ENCODE measurements at places on chromosomes 13 and 19. TPM values are rescaled to one million over a fixed set of nuclear protein-coding genes. Genes with fewer than 3 reads are reported as not detected.

Gene TTC9B
- not detected for total RNA-seq

Gene SULT2A1
- not detected for total RNA-seq

Gene FXYD7
- total RNA-seq: not detected

DNA sequence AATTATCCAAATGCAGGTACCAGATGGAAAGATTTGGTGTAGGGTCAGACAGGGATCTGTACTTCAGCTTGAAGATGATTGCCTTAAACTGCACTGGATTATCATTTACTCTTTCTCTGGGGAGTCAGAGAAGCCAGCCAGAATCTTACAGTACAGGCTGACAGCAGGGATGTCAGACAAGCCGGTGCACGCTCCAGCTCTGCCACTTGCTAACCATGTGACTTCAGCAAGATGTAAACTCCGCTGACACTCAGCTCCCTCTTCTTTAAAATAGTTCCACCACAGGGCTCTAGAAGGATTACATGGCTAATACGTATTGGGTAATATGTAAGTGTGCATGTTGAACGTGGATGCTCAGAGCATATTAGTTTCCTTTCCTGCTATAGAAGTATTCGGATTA, 251.4 kb upstream of the MAB21L1 start:
- no peaks in the 10 kb centered on the region for H3K36me3 ChIP-seq
- H3K27ac ChIP-seq: no peak overlapping the region
- no peaks in the 10 kb centered on the region for H3K27me3 ChIP-seq
- peaks cover 10% of the 10 kb centered on the region for H3K4me1 ChIP-seq
- no peak overlapping the region for H3K4me3 ChIP-seq
- no peak for DNase-seq

- H3K4me3 ChIP-seq: no peak overlapping the region
- H3K27ac ChIP-seq: no peak overlapping the region
- no peak for DNase-seq
- peaks cover 36% of the 10 kb centered on the region for H3K4me1 ChIP-seq
Observed at GRCh38 chr13:113550453-113550852, 34.1 kb upstream of the TFDP1 start.

- no peak overlapping the region for H3K27ac ChIP-seq
- DNase-seq: no peak
- H3K36me3 ChIP-seq: peaks cover 2% of the 10 kb centered on the region
- H3K27me3 ChIP-seq: no peaks in the 10 kb centered on the region
- H3K4me3 ChIP-seq: no peak overlapping the region
- H3K4me1 ChIP-seq: no peaks in the 10 kb centered on the region
Observed at GRCh38 chr13:77291774-77292173, 35.1 kb downstream of the MYCBP2 start.
